ENCODE measurements at places on chromosomes 13 and 19. TPM values are rescaled to one million over a fixed set of nuclear protein-coding genes. Genes with fewer than 3 reads are reported as not detected.

Gene LRRC4B
- not detected for total RNA-seq

Gene RYR1
- total RNA-seq, result 0.78 TPM

Gene ZNF546
- 1.3 TPM for total RNA-seq

Gene RFPL4A
- total RNA-seq, result not detected

Gene WASF3
- total RNA-seq, result 5.7 TPM

Gene CLDND2
- total RNA-seq, result not detected

Gene ZNF556
- not detected for total RNA-seq

Gene PRR22
- total RNA-seq, result 2.0 TPM

Gene FPR1
- total RNA-seq, result 0.46 TPM

Gene GSX1
- total RNA-seq, result not detected

Gene ZSWIM9
- total RNA-seq, result 2.1 TPM

Gene CYP4F2
- not detected for total RNA-seq

Gene CD22
- total RNA-seq, result not detected

Gene POSTN
- total RNA-seq, result 12.7 TPM

Gene TMEM38A
- 1.6 TPM for total RNA-seq

Gene SERPINE3
- not detected for total RNA-seq

Gene ZNF98
- 0.54 TPM for total RNA-seq

Gene APOC1
- total RNA-seq, result 7.2 TPM

Gene ZNF497
- total RNA-seq, result 0.41 TPM

Gene ZNF90
- 6.1 TPM for total RNA-seq

Gene ZNF844
- total RNA-seq, result 0.48 TPM

Gene CRLF1
- 0.37 TPM for total RNA-seq

Gene MISP3
- total RNA-seq, result 0.78 TPM

Gene KLF12
- 6.6 TPM for total RNA-seq

Gene CYP4F3
- total RNA-seq, result 0.10 TPM

Gene EID2
- 13.5 TPM for total RNA-seq

Gene ADPRHL1
- 1.0 TPM for total RNA-seq

Gene PRR19
- 1.4 TPM for total RNA-seq

Gene PABPC3
- 0.14 TPM for total RNA-seq

Gene ZNF284
- total RNA-seq, result 2.8 TPM

Gene RPL36
- total RNA-seq, result 1,361 TPM

Gene TRIM13
- 19.9 TPM for total RNA-seq

Gene SLC10A2
- total RNA-seq, result 0.39 TPM

Gene TEKTIP1
- total RNA-seq, result not detected

Gene PSG2
- total RNA-seq, result not detected

Gene GPC5
- 0.03 TPM for total RNA-seq

Measured in foreskin keratinocyte (primary cell).